ENCODE measurements at places on chromosomes 7 and 10. TPM values are rescaled to one million over a fixed set of nuclear protein-coding genes. Genes with fewer than 3 reads are reported as not detected.

- no peaks in the 10 kb centered on the region for H3K36me3 ChIP-seq
- H3K4me1 ChIP-seq: no peaks in the 10 kb centered on the region
- H3K27me3 ChIP-seq: no peaks in the 10 kb centered on the region
- no peak overlapping the region for H3K27ac ChIP-seq
- DNase-seq: no peak
These were observed 185.1 kb downstream of the ATRNL1 start for GRCh38 chr10:115278294-115278693.

DNA sequence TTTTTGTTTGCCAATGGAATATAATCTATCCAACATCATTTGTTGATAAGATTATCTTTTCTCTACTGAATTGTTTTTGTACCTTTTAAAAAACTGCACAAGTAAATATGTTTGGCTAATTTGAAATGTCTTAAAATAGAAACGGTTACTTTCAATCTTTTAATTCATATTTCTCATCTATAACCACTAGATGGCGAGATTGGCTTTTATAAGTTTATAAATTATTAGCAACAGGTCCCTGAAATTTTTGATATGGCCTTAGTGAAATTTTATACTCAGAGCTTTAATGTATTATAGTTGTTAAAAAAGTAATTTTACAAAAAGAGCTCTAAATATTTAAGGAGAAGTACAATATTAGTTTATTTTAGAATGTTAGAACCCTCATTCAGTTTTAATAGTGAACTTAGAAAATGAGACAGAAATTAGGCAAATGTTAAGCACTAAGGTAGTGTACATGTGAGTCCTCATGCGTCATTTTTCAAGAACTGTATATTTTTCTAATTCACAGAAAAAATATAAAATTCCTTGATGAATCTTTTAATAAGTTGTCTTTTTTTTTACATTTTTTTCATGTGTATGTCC, 592.5 kb downstream of the ARL4A start:
- no peak for DNase-seq
- H3K4me1 ChIP-seq: no peaks in the 10 kb centered on the region
- no peaks in the 10 kb centered on the region for H3K27me3 ChIP-seq
- no peak overlapping the region for H3K27ac ChIP-seq

DNA sequence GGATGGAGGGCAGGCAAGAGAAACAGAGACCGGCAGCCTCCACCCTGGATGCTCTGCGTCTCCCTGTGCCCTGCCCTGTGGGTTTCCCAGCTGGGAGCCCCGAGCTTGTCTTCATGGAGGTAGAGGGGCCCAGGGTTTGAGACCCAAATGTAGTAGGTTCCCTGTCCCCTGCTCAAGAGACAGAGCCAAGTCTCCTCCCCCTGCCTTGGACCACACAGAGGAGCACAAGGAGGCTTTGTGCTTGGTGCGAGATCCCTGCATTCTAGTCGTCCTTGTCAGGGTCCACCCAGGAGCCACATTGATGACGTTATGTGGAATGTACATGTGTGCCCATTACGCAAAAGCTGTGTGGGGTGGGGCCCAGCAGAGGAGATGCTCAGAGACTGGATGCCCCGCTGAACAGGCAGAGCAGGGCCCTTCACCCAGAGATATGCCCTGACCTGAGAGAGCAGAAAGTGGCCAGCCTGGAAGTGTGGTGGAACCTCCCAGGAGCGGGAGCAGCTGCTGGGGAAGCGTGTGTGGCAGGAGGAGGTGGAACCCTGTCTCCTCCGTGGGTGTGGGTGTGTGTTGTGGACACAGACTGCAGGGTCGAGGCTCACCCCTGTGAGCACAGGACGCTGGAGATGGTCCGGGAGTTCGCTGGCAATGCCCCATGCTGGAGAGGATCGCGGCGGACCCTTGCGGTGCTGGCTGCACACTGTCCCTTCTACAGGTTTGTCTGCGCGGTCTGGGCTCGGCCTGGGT, 39.3 kb downstream of the VWA2 start:
- H3K27me3 ChIP-seq: no peaks in the 10 kb centered on the region
- no peaks in the 10 kb centered on the region for H3K36me3 ChIP-seq
- no peaks in the 10 kb centered on the region for H3K4me1 ChIP-seq
- no peak overlapping the region for H3K4me3 ChIP-seq
- no peak for DNase-seq

- no peak for DNase-seq
- H3K27ac ChIP-seq: peak overlapping the region; percentile 77
- H3K4me1 ChIP-seq: no peaks in the 10 kb centered on the region
- H3K4me3 ChIP-seq: no peak overlapping the region
- no peaks in the 10 kb centered on the region for H3K27me3 ChIP-seq
- no peaks in the 10 kb centered on the region for H3K36me3 ChIP-seq
These were observed 95.5 kb downstream of the CELF2 start for GRCh38 chr10:11113156-11113555.

GRCh38 chr10:2950546-2950945, 116.8 kb upstream of the PFKP start:
- no peaks in the 10 kb centered on the region for H3K36me3 ChIP-seq
- no peak overlapping the region for H3K27ac ChIP-seq
- no peak overlapping the region for H3K4me3 ChIP-seq
- no peaks in the 10 kb centered on the region for H3K4me1 ChIP-seq
- no peak for DNase-seq
- H3K27me3 ChIP-seq: no peaks in the 10 kb centered on the region

DNA sequence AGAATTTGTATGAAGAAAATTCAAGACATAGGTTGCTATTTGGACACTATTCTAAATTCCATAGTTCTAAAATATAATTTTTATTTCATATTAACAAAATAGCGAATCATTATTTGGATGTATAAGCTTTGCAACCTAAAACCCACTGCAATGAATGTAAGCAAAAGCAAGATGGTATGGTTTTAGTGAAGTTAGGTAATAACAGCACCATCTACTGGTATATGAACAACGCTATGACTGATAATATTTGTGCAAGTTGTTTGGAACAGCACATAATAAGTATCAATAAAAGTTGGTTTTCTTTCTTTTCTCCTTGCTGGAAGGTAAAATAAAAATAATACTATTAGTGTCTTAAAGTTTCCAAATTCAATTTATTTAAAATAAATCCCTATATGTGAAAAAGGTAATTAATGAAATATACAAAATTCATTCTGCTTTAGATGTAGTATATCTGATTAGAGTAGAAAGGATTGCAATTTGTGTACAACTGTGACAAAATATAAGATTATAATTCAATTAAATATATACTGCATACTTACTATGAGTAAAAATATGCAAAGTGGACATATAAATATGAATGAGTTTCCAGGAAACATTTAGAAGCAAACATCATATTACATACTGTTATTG, 79.0 kb upstream of the LSM8 start:
- no peak for DNase-seq
- no peaks in the 10 kb centered on the region for H3K27me3 ChIP-seq
- no peak overlapping the region for H3K4me3 ChIP-seq
- H3K27ac ChIP-seq: no peak overlapping the region

DNA sequence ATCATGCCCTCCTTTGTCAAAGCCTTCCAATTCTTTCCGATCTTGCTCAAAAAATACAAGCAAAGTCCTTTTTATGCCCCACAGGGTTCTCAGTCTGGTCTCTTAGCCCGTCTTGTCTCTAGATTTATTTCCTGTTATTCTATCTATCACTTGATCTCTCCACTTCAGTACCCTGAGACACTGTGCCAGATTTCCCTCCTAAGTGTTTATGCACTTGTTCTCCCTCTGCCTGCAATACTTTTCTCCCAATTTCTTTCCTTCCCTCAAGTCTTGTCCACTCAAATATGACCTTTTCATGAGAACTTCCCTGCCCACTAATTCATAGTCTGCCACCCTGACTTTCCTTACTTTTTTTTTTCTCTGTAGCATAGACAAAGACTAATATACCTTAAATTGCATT, 141.4 kb downstream of the MBL2 start:
- no peak overlapping the region for H3K27ac ChIP-seq
- no peak overlapping the region for H3K4me3 ChIP-seq
- DNase-seq: no peak
- H3K4me1 ChIP-seq: no peaks in the 10 kb centered on the region
- H3K27me3 ChIP-seq: no peaks in the 10 kb centered on the region

DNA sequence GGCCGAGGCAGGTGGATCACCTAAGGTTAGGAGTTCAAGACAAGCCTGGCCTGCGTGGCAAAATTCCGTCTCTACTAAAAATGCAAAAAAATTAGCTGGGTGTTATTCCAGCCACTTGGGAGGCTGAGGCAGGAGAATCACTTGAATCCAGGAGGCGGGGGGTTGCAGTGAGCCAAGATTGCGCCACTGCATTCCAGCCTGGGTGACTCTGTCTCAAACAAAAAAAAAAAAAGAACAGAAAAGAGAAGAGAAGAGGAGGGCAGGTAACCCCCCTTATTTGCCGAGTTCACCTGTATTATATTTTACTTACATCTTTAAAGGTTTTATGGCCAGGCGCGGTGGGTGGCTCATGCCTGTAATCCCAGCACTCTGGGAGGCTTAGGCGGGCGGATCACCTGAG, 91.7 kb downstream of the RNF216 start:
- no peaks in the 10 kb centered on the region for H3K4me1 ChIP-seq
- no peak for DNase-seq
- H3K4me3 ChIP-seq: no peak overlapping the region
- H3K36me3 ChIP-seq: peaks cover 17% of the 10 kb centered on the region

DNA sequence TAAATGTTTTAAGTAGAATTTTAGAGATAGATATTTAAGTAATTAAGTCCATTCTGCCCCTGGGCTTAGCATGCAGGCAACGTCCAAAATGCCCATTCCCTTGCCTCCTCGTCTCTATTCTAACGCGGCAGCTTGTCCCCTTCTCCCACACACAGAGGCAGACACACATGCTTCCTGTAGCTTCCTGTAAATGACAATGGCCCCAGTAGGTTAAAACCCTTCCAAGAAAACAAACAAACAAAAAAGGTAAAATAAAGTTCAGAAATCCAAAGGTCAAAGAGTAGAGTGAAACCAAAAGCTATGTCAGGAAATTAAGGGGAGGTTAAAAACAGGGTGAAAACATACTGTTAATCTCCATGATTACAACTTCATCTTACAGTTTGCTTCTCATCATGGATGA, 857.6 kb downstream of the GATA3 start:
- H3K36me3 ChIP-seq: no peaks in the 10 kb centered on the region
- no peaks in the 10 kb centered on the region for H3K4me1 ChIP-seq
- no peak for DNase-seq
- no peak overlapping the region for H3K4me3 ChIP-seq

DNA sequence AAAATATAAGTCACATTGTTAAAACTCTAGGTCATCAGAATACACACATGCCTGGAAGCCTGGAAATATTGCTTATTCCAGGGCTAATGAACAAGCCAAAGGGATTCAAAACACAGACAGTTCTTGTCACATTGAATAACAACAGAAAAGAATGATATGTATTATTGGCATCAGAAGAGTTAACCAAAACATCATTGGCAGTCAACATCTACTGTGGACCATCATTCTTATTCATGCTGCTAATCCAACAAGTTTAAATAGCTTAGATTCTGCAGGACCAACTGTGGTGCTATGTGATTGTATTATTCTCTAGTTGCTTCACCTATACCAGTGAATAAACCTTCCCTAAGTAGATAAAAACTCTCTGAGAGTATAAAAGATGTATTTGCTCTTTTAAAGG, 198.3 kb downstream of the NEBL start:
- H3K27me3 ChIP-seq: no peaks in the 10 kb centered on the region
- no peak overlapping the region for H3K4me3 ChIP-seq
- no peaks in the 10 kb centered on the region for H3K4me1 ChIP-seq
- no peak for DNase-seq
- no peak overlapping the region for H3K27ac ChIP-seq
- H3K36me3 ChIP-seq: no peaks in the 10 kb centered on the region

DNA sequence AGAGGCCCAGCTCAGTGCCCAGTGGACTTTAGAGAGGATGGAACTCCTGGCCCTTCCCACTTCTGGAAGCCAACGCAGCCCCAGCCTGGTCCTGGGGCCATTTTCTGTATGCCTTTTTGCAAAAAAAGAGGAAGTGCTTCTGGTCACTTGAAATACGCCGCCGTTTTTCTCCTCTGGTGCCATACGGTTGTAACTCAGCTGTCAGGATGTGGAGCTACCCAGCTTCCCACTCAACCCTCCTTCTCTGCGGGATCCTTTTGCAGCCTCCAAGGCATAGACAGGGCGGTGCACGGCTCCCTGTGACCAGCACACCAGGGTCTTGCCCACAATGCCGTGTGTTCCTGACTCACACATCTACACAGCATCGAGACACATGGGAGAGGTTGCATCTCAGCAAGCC, 369.6 kb downstream of the TCERG1L start:
- no peaks in the 10 kb centered on the region for H3K27me3 ChIP-seq
- no peak overlapping the region for H3K27ac ChIP-seq
- no peak for DNase-seq
- H3K4me1 ChIP-seq: no peaks in the 10 kb centered on the region
- no peak overlapping the region for H3K4me3 ChIP-seq

DNA sequence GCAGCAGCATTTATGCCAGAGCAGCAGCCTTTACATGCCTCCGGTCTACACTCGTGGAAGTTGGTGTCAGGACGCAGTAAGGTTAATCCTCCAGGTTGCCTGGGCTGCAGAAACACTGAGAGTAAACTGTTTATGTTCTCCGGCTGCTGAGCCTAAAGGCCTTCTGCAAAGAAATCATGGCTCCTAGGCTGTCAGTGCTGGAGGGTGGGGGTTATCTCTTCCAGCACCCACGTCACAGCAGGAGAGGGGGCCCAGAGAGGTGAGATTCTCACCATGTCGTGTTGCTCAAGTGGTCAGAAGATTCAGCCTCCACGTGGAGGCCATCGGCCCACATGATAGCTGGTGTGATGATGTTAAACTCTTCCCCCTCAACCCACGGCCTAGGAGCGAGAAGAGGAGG, 41.2 kb downstream of the COL13A1 start:
- no peak for DNase-seq
- no peak overlapping the region for H3K27ac ChIP-seq
- H3K4me1 ChIP-seq: no peaks in the 10 kb centered on the region
- no peaks in the 10 kb centered on the region for H3K36me3 ChIP-seq
- no peak overlapping the region for H3K4me3 ChIP-seq

- H3K4me1 ChIP-seq: no peaks in the 10 kb centered on the region
- no peak for DNase-seq
- no peaks in the 10 kb centered on the region for H3K27me3 ChIP-seq
- no peaks in the 10 kb centered on the region for H3K36me3 ChIP-seq
- no peak overlapping the region for H3K4me3 ChIP-seq
These were observed 29.2 kb upstream of the APBB1IP start for GRCh38 chr10:26408858-26409494.

DNA sequence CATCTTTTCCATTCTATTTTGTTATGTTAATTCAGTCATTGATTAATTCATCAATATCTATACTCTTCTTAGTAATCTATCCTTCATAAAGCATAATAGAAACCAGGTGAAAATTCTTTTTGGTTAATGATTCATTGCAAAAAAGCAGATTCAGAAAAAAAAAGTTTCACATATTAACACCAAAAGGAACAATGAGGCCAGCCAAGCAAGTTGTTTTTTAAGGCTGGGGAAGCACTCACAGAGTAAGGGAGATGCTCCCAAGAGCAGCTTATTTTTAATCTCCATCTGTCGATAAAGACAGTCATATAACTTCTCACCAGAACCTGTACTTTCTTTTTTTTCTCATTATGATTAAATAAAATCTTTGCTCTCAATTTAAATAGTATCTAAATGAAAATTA, 95.8 kb downstream of the CACNA2D1 start:
- H3K27ac ChIP-seq: no peak overlapping the region
- H3K4me3 ChIP-seq: no peak overlapping the region
- no peaks in the 10 kb centered on the region for H3K4me1 ChIP-seq
- H3K27me3 ChIP-seq: no peaks in the 10 kb centered on the region

GRCh38 chr10:19974554-19974953, 158.3 kb downstream of the PLXDC2 start:
- no peak overlapping the region for H3K27ac ChIP-seq
- H3K36me3 ChIP-seq: no peaks in the 10 kb centered on the region
- no peaks in the 10 kb centered on the region for H3K27me3 ChIP-seq
- no peak overlapping the region for H3K4me3 ChIP-seq
- H3K4me1 ChIP-seq: peaks cover 17% of the 10 kb centered on the region

The SP8 gene
- not detected for total RNA-seq

The WNT8B gene
- not detected for total RNA-seq

The LIPJ gene
- total RNA-seq: not detected

Data from right atrium auricular region (tissue), 2 donors.